ENCODE measurements at places on chromosomes 2 and 18.

DNA sequence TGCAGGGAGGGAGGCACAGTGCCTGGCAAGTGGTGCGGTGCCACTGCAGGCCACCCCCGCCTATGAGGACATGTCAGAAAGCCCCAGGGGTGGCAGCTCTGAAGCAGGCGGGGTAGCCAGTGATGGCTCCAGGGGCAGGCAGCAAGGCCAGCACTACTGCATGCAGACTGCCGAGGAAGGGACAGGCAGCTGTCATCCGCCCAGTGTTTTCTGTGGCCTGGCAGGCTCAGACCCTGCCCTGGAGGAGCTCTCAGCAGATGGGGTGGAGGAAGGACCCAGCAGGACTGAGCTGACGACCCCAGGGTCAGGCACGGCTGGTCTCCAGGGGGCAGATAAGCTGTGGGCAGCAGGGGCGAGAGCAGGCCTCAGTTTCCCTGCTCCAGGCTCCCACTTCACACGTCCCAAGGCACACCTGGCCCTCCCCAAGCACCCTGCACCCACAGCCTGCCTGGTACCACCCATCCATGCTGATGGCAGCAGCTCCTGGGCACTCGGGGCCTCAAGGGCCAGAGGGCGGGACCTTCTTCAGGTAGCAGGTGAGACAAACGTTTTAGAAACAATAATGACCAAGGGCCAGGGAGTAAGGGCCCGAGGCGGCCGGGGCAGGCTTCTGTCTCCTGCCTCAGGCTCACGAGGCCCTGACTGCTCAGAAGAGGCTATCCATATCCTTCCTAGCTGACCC lies 48.5 kb downstream of the HS6ST1 start:
- no peak for DNase-seq

GRCh38 chr2:162821176-162821575 lies 17.4 kb downstream of the KCNH7 start:
- DNase-seq = no peak

DNA sequence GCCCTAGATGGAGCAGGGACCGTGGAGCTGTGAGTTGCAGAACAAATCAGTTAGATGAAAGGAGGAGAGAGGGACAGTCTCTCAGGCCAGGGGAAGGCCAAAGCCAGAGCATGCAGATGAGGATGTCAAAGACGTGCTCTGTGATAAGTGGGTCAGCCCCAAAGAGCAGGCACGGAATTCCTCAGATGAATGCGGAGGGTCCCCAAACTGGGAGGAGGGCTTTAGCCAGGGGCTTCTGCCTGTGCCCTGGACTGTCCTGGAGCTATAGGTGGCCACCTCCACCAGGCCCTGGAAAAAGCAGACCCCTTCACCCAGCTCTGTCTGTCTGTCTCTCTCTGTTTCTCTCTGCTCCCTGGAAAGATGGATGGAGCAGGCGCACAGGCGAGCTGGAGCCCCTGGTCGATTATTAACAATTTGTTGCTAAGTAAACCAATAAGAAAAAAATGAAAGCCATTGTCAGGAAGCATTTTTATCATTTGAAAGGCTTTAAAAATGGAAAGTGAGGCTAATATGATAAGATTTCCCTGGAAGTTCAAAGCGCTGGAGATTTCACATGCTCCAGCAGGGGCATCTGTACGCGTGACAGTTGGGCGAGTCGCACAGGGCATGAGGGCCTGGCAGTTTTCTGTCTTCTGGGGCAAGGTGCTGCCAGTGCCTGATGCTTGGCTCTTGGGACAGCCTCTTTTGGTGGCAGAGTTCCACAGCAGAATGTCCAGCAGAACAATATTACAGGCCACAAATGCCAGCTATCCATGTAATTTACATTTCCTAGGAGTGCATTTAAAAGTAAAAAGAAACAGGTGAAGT lies 241.0 kb downstream of the GLI2 start:
- DNase-seq = no peak

- DNase-seq = no peak
Measured at GRCh38 chr2:131827481-131828163, 299.9 kb downstream of the CCDC74A start.

GRCh38 chr2:222477962-222478608 lies 53.7 kb downstream of the SGPP2 start:
- DNase-seq = no peak

DNA sequence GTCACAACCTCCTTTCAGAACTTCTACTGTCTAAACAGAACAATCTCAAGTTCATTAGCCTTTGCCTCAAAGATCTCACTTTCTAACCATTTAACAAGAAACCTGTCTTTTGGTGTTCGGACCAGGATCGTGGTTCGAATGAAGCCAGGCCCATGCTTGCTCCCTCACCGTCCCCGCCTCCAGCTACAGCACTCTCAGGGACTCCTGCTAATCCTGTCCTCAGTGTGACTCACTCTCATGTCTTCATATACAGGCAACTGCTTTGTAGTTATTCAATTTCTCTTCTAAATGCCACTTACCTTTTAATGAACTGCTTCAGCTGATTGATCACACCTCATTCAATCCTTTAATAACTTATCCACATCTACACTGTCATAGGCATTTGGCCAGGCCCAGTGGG lies 15.8 kb downstream of the SERTAD2 start:
- no peak for DNase-seq

DNA sequence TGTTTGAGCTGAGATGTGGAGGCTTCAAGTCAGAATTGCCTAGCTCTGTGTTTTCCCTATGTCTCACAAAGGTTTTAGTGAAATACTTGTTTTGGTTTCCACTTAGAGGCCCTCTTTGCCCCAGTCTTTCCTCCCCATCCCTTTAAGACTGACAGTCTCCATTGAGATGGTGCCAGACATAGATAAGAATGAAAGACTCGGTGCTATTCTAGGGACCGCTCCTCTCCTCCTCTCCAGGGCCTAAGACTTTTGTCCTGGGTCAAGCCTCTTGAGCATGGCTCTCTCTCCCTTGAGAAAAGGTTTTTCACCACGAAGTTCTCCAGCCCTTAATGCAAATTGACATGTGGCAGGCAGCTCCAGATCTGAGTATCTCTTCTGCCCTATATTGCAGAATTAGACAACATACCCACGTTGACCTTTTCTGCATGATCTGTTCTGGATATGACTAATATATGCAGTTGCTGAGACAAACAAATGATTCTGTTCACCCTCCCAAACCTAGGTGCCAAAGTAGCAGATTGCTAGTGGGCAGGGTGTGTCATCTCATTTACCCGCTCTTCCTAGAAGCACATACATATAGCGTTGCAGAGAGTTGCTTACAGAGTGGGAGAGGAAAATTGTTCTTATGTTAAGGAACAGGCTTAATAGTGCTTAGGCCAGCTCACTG lies 47.5 kb upstream of the ACSL3 start:
- DNase-seq = no peak

DNA sequence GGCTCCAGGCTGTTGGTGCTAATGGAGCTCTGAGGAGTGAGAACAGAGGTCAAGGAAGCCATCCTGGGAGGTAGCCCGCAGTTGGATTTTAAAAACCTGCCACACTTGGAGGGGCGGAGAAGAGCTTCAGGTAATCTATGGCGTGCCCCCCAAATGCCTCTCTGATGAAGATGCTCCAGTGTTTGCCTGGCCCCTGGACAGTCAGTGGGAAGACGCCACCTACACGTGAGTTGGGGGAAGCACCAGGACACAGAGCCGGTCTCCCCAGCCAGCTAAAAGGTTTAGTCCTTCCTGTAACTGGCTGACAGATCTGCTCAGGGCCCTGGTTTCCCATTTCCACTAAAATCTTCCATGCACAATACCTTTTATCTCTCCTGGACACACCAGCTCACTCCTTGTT lies 225.0 kb downstream of the TTC32 start:
- no peak for DNase-seq

Data from nucleus accumbens (tissue), 56 donors.